RPMI7951 (cell line): ENCODE measurements at places on chromosomes 4 and X. TPM values are rescaled to one million over a fixed set of nuclear protein-coding genes. Genes with fewer than 3 reads are reported as not detected.

The SH3D19 gene
- 4.3 and 6.1 TPM in 2 replicates for total RNA-seq

The SMIM14 gene
- total RNA-seq = 38.3 and 46.3 TPM in 2 replicates

DNA sequence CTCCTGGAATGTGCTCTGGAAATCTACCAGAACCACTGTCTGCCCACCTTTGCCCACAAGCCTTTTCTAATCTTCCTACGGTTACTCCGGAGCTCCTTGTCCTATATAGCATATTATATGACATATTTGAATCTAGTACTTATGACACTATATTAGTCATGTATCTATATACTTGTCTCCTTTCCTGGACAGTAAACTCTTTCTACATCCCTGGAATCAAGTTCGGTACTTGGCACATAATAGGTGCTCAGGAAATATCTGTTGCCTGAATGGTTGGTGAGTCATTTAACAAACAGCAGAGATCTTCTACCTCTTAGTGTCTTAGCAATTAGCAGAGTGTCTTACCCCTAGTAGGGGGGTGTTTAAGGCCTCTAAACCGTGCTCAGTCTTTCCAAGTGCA is 123.6 kb downstream of the RELL1 start:
- peak; percentile 14 for DNase-seq

DNA sequence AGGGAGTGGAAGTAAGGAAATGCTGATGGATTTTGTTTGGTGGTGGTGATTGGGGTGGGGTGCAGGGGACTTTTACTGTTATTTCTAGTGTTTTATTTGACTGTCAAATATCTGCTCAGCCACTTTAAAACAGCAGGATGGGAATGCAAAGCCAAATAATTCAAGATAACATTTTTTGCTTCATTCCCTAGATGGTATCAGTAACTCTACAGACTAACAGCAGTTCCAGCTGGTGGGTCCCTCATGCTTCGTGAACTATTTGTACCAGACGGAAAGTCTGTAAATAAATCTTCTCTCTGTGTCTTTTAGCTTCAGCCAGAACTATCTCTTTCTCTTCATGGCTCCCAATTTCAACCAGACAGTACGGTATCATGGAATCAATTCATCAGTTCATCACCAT is 27.5 kb downstream of the GPR143 start:
- DNase-seq = no peak

DNA sequence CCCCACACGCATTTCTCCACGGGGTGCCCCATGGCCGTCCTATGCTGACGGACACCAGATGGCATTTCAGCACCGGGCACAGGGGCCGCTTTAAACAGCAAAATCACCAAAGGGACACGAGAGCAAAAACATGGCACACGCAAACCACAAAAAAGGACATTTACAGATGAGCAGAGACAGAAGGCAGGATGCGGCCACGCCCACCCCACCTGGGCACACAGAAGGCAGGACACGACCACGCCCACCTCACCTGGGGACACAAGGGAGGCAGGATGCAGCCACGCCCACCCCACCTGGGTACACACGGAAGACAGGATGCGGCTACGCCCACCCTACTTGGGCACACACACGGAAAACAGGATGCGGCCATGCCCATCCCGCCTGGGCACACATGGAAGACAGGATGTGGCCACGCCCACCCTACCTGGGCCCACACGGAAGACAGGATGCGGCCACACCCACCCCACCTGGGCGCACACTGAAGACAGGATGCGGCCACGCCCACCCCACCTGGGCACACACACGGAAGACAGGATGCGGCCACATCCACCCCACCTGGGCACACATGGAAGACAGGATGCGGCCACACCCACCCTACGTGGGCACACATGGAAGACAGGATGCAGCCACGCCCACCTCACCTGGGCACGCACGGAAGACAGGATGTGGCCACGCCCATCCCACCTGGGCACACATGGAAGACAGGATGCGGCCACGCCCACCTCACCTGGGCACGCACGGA is 69.1 kb downstream of the FAM53A start:
- DNase-seq = no peak

GRCh38 chrX:20205927-20206708 is 60.6 kb downstream of the RPS6KA3 start:
- no peak for DNase-seq

DNA sequence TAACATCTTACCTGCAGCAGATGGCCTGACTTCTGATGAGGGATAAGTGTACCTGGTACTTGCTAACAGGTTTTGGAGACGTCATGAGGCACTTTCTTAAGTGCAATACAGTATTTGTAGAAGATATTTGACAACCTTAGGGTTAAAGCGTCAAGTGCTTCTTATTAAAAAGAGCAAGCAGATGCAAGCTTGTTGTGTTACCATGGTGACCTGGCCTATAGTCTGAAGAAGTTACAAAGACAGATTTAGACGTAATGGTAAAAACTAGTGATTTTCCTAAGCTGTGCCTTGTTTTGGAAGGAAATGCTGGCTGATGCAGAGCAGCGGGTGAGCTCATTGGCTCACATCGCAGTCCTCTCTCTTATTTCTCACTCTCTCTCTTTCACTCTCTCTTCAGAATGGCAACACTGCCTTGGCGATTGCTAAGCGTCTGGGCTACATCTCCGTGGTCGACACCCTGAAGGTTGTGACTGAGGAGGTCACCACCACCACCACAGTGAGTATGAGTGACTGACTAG is 243.6 kb downstream of the ANK2 start:
- DNase-seq = no peak

The SEPSECS gene
- total RNA-seq = 4.9 and 5.3 TPM in 2 replicates

The HELT gene
- total RNA-seq = not detected in 2 replicates

The DCHS2 gene
- not detected in 2 replicates for total RNA-seq

- no peak for DNase-seq
Observed at GRCh38 chr4:7417639-7418038, 17.1 kb downstream of the PSAPL1 start.

GRCh38 chr4:8277356-8278008 is 7.9 kb downstream of the HTRA3 start:
- no peak for DNase-seq

DNA sequence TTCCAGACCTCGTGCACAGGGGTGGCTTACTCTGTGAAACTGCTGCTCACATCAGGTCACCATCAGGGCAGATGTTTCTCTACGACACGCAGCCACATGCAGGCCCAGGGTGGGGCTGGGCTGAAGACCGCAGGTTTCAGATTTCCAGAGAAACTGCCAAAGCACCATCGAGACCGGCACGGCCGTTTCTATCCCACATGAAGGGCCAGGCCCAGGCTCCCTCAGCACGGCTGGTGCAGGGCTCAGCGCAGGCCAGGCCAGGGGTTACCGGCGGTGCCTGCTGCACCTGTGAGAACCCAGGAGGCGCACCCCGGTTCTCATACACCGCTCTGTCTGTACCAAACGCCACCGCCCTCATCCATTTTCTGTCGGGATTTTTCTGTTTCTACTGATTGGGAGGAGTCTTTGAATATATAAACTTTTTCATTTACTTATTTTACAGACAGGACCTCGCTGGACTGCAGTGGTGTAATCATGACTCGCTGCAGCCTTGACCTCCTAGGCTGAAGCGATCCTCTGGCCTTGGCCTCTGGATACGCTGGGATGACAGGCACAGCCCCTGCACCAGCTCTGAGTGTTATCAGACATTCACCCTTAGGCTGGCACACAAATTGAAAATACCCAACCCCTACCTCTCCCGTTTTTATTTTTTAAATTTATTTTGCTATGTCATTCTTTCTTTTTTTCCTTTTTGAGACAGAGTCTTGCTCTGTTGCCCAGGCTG is 17.1 kb downstream of the CTBP1 start:
- DNase-seq = no peak

GRCh38 chr4:35526456-35526855 is 717.9 kb downstream of the ARAP2 start:
- no peak for DNase-seq

GRCh38 chr4:118032691-118033090 is 1.6 kb upstream of the NDST3 start:
- no peak for DNase-seq

DNA sequence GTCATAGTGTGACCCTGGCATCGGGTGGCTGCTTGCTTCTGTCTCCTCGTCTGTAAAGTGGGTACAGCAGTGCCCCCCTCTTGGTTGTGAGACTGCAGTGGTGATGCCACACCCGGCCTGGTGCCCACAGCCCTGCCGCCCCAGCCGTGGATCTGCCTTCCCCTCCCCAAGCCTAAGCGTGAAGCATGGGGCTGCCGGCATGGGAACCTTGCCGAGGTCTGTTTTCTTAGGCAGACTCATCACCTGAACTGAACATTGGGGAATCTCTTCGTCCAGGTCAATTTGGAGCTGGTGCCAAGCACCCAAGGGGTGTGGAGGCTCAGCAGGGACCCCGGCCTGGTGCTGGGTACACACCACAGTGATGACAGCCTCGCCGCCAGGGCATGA is 108.4 kb downstream of the PSAPL1 start:
- DNase-seq = no peak

The CXCL6 gene
- total RNA-seq = not detected in 2 replicates

- DNase-seq = no peak
Observed at GRCh38 chr4:154471526-154472331, 19.9 kb downstream of the DCHS2 start.

DNA sequence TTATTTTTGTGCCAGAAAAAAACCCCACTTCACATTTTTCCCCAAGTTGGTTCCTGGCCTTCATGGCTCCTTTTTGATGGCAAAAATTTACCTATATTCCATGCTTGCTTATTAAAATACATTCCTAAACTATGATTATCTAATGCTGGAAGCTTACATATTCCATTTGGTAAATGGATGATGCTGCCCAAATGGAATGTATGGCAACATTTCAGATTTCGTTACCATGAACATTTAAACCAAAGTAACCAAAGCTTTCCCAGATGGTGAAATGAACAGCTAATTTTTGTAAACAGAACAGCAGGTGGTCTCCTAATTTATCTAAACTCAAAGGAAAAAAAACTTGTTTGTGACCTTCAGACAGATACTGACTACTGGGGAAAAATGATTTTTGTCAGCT is 110.8 kb upstream of the TEX13A start:
- DNase-seq = no peak

DNA sequence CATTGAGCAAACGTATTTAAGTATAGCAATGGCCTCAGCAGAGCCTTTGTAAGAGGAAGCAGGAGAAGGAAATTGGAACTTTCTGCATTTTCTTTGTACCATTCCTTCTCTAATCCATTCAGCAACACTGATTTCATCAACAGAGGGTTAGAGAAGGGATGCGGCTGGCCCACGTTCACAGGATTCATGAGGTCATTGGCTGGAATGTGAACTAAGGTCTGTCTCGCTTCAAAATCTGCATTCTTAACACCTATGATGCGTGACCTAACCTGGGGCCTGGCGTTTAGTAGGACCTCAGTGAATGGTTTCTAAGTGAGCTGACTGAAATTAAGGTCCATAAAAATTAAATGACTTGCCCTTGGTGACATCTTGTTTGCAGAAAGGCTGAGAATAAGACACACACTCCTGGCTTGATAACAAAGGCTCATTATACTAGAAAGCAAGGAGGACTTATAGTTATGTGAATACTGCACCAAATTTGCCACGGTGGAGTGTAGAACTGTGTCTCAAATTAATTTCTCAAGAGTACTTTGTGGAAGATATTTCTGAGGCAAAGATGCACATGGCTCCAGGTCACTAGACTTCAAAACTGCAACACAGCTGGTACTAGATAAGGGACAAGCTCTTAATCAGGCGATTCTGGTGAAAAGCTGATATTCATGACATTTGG is 25.4 kb downstream of the FGFBP1 start:
- DNase-seq = peak; percentile 50

GRCh38 chr4:145840162-145840768 is 98.4 kb downstream of the ZNF827 start:
- peak; percentile 72 for DNase-seq

- no peak for DNase-seq
Observed at GRCh38 chr4:70849291-70849690, 9.6 kb upstream of the GRSF1 start.

DNA sequence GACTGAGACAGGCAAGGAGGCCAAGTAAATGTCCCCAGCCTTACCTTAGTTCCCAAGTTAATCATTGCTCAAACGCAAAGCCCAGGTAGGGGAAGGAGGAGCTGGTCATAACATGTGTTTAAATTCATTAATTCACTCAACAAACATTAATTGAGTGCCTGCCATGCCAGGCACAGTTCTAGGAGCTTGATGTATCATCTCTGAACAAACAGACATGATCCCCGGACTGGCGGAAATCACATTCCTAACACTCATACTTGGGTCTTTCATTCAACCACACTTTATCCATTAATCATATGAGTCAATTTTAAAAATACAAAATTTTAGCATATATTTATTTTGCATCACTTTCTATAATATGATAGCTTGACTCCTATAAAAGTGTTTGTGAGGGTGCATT is 335.3 kb upstream of the NOCT start:
- no peak for DNase-seq

GRCh38 chrX:2484256-2484655 is 16.5 kb downstream of the DHRSX start:
- DNase-seq = no peak

DNA sequence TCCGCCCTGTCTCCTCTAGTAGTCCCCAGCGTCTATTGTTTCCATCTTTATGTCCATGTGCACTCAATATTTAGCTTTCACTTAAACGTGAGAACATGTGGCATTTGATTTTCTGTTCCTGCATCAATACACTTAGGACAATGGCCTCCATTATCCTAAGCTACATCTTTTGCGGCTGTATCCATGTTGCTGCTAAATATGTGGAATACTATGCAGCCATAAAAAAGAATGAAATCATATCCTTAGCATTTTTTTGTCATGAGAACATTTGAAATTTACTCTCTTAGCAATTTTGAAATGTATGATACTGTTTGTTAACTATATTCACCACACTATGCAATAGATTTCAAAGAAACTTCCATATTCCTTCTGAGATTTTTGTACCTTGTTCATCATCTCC is 19.8 kb upstream of the CD38 start:
- DNase-seq = no peak

DNA sequence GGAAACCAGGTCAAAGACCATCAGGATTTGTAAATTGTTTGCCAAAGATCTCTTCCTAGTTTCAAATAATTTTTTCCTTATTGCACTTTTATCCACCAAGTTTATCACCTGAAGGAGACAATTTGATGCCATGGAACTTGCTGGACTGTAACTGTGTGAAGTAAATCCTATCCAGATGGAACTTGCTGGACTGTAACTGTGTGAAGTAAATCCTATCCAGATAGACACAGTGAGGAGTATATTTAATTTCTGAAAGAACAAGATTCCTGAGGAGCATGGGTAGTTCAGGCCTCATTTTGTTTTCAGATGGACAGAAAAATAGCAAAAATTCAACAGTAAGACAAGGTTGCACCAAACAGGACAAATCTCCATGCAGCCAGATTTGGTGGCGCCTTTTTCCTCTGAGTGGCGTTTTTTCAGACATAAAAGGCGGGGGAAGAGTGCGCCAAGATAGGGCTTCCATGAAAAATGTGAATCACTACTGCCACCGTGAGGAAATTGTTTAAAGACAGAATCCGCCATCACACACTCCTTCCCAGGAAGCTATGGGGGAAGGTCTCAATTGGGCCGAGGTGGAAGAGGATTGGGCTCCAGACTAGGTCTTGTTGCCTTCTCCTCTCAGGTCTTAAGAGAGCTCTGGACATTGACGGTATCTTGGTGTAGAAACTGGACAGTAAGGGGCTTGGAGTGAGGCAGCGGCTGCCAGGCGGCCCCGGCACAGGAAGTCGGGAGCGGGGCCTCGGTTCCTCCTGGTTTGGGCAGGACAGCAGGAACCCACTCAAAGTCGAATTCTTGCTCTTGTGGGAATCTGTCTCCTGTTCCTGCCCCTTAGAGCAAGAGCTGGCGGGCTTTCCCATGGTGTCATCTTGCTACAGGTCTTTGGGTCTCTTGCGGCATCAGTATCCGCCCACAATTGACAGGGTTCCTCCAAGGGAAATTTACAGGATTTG is 234.7 kb downstream of the OR13H1 start:
- DNase-seq = no peak
